Bladder microvascular endothelial cell (primary cell): ENCODE measurements at places on chromosomes 12 and 14. TPM values are rescaled to one million over a fixed set of nuclear protein-coding genes. Genes with fewer than 3 reads are reported as not detected.

P2RX2 gene
- total RNA-seq: not detected in 2 replicates

C12orf57 gene
- total RNA-seq: 97.1 and 106 TPM in 2 replicates

GPR84 gene
- total RNA-seq: 0.16 TPM in 1 of 2 replicates, not detected in the other

GYS2 gene
- total RNA-seq: not detected in 2 replicates

KRT3 gene
- total RNA-seq: not detected in 2 replicates

OAS2 gene
- total RNA-seq: 16.5 and 19.6 TPM in 2 replicates

PRH2 gene
- total RNA-seq: 0.19 TPM in 1 of 2 replicates, not detected in the other

KERA gene
- total RNA-seq: not detected in 2 replicates

DIO2 gene
- under 0.01 and 0.19 TPM in 2 replicates for total RNA-seq

ALG10 gene
- total RNA-seq: 5.8 and 13.8 TPM in 2 replicates

OR4E2 gene
- total RNA-seq: not detected in 2 replicates

SNX6 gene
- total RNA-seq: 65.4 and 85.8 TPM in 2 replicates

ACSM4 gene
- total RNA-seq: not detected in 2 replicates

MLH3 gene
- total RNA-seq: 6.8 and 18.4 TPM in 2 replicates
